ENCODE measurements at places on chromosomes 6 and 20. TPM values are rescaled to one million over a fixed set of nuclear protein-coding genes. Genes with fewer than 3 reads are reported as not detected.

The GJE1 gene
- not detected for total RNA-seq

The NHSL1 gene
- 0.54 TPM for total RNA-seq

The BCLAF1 gene
- total RNA-seq: 164 TPM

The MUC21 gene
- not detected for total RNA-seq

The TAGAP gene
- 60.3 TPM for total RNA-seq

The MAK gene
- total RNA-seq: not detected

- H3K27me3 ChIP-seq: peaks cover 2% of the 10 kb centered on the region
- no peaks in the 10 kb centered on the region for H3K36me3 ChIP-seq
- H3K4me3 ChIP-seq: no peak overlapping the region
- H3K4me1 ChIP-seq: no peaks in the 10 kb centered on the region
- no peak overlapping the region for H3K27ac ChIP-seq
Measured at GRCh38 chr20:22944062-22944461, 91.0 kb upstream of the SSTR4 start.

DNA sequence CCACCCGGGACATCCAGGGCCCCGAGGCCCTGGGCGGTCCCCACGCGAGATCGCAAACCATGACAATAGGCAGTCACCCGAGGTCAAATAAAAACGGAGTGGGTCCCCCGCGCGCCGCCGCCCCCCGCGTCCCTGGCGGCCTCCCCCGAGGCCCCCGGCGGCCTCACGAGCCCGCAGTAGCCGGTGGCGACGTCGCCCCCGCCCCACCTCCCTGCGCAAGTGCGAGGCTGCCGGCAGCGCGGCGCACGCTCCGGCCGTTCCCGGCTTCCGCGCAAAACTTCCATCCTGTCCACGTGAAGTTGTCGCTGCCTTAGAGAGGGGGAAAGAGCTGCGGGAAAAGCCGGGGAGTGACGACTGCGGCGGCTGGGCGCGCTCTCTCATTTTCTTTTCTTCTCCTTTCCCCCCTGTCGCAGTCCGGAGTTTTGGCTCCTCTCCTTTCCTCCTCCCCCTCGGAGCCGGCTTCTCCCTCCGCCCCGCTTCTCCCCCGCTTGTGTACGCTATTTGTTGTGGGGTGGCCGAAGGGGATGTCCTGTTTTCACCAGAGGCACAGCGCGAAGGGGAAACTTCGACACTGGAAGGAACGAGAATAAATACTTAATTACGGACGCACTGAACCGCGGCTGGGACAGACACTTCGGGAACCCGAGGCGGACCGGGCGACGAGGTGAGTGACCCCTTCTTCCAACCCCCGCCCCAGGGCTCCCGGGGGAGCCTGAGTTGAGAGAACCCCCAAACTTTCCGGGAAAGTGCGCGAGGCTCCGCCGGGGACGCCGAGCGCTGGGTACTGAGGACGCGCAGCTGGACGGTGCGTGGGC is at the start of gene EYA4:
Gene EYA4 (plus strand): TSS at position 272 of the 815 bp plus-strand sequence. CDS start 33,424 bp downstream, outside the sequence.
- no peak within 1 kb of the TSS for H3K4me3 ChIP-seq
- no peaks in the 10 kb centered on the region for H3K36me3 ChIP-seq
- peaks cover 54% of the 10 kb centered on the region for H3K27me3 ChIP-seq
- H3K4me1 ChIP-seq: peaks cover 12% of the 10 kb centered on the region

GRCh38 chr6:144500892-144501291 is 215.8 kb downstream of the UTRN start:
- no peak overlapping the region for H3K4me3 ChIP-seq
- H3K27ac ChIP-seq: peak overlapping the region; percentile 15
- no peak for DNase-seq
- H3K27me3 ChIP-seq: no peaks in the 10 kb centered on the region
- H3K36me3 ChIP-seq: peaks cover 77% of the 10 kb centered on the region

- no peaks in the 10 kb centered on the region for H3K4me1 ChIP-seq
- no peak overlapping the region for H3K27ac ChIP-seq
- peaks cover 24% of the 10 kb centered on the region for H3K36me3 ChIP-seq
- H3K27me3 ChIP-seq: no peaks in the 10 kb centered on the region
Measured at GRCh38 chr20:59214073-59214472, 50.5 kb downstream of the ZNF831 start.

- H3K4me3 ChIP-seq: no peak overlapping the region
- H3K4me1 ChIP-seq: no peaks in the 10 kb centered on the region
- no peaks in the 10 kb centered on the region for H3K36me3 ChIP-seq
- H3K27ac ChIP-seq: no peak overlapping the region
Measured at GRCh38 chr20:10297684-10298240, 79.1 kb downstream of the SNAP25 start.
